ENCODE measurements at places on chromosomes 16 and 17.

GRCh38 chr17:37725601-37726146, 19.2 kb downstream of the HNF1B start:
- DNase-seq = no peak

DNA sequence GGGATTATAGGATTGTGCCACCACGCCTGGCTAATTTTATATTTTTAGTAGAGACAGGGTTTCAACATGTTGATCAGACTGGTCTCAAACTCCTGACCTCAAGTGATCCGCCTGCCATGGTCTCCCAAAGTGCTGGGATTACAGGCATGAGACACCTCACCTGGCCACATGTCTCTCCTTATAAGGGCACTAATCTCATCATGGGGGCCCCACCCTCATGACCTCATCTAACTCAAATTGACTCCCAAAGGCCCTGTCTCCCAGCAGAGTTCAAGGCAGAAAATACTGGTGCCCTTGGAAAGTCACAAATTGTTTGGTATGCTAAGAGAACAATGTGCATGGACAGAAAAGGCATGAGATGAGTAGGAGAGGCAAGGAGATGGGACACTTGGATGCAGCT, 49.3 kb upstream of the GRIN2A start:
- no peak for DNase-seq

DNA sequence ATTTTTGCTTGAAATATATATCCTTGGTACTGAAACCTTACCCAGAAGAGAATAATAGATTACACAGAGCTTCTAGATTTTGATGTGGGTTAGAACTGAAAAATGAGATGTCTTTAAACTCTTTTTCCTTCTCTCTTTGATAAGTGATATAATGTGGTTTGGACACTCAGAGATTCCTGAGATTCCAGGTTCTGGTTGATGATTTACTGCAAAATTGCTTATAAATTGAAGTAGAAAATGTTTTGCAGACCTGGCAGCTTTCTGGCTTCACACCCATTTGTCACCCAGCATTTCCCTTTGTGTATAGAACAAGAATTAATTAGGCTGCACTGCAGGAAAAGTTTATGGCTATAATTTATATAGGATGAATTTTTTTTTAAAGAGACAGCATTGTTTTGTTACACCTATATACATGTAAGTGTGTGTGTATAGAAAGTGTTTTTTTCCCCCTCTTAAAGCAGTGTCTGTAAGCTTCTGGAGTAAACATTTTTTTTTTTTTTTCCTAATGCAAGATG, 23.5 kb downstream of the AATF start:
- no peak for DNase-seq

DNA sequence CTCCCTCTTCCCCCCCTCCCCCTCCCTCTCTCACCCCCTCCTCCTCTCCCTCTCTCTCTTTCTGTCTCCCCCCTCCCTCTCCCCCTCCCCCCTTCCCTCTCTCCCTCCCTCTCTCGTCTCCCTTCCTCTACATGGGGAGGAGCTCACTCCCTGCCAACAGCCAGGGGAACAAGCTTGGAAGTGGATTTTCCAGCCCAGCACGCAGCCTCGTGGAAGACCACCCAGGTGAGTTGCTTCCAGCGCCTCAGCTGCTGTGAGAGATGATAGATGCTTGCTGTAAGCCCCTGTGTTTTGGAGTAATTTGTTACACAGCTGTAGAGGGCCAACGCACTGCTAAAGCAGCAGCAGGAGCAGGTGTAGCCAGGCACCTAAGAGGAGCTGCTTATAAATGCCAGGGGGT, 20.8 kb downstream of the ACTG1 start:
- no peak for DNase-seq

- DNase-seq = no peak
These were observed 622.6 kb upstream of the GOT2 start for GRCh38 chr16:59356709-59357108.

GRCh38 chr16:85461022-85461813, 151.9 kb upstream of the GSE1 start:
- peak; percentile 10 for DNase-seq

GRCh38 chr17:43125967-43126910, 1.1 kb upstream of the BRCA1 start:
- no peak for DNase-seq

- no peak for DNase-seq
These were observed 1.6 kb downstream of the CHCT1 start for GRCh38 chr17:60423865-60424264.

- DNase-seq = no peak
These were observed 403 bp upstream of the KRTAP3-1 start for GRCh38 chr17:41009301-41009760.

- DNase-seq = no peak
These were observed 76.0 kb downstream of the METRNL start for GRCh38 chr17:83155128-83156121.

- no peak for DNase-seq
These were observed 21.1 kb downstream of the IST1 start for GRCh38 chr16:71916397-71916920.

Data from AG04450 (cell line).